Posterior cingulate gyrus (tissue), 11 donors: ENCODE measurements at places on chromosomes 3 and 15.

- no peak for DNase-seq
Observed at GRCh38 chr3:69320871-69321271, 65.0 kb downstream of the FRMD4B start.

DNA sequence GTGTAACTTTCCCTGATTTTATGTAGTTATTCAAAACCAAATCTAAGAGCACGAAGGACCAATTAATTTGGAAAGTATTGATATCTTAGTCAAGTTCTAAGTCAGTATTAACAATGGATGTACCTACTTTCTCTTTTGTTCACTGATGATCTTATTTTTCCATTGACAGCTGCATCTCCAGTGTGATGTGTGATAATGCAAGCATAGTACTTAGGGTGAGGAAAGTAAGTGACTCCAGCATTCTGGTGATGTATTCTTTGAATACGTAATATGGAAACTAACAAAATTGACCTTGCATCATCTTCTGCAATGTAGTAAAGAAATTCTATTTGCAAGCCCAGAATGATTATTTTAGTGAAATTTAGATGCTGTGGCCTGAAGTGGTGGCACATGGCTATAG, 22.4 kb downstream of the FBXW12 start:
- no peak for DNase-seq

DNA sequence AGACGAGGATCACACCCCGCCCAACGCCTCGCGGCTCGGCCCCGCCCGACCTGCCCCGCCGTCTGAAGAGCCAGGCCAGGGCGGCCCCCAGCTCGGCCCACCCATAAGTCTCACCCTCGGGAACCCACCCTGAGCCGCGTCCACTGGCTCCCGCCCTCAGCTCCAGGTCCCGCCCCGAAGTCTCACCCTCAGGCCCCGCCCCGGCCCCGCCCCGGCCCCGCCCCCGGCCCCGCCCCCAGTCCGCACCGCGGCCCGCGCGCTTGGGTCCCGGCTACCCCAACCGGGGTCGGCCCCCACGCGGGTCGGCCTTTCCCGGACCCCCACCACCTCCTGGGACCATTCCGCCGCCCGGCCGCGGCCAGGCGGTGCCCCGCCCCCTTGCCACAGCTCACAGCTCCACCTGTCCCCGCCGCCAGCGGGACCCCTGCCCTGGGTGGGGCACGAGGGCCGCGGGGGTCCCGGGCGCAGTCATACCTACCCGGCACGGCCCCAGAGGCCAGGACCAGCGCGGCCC, 489 bp downstream of the CSPG5 start:
- peak; percentile 52 for DNase-seq

DNA sequence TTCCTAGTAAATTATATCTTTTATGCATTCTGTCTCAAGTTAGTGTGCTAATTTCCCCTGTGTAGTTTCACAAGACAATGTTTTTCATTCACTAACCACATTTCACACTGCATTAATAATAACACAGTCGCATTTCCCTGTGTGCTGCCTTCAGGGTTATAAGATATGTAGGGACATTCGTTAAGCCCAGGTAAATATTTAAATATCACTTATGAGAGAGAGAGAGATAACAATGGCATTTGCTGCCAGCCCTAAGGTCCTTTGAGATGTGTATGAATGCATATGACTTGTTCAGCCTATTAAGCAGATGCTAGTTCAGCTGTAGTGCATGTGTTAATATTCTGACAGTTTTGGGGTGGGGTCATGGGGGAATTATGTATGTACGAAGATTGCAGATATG, 876.7 kb downstream of the NAALADL2 start:
- no peak for DNase-seq

DNA sequence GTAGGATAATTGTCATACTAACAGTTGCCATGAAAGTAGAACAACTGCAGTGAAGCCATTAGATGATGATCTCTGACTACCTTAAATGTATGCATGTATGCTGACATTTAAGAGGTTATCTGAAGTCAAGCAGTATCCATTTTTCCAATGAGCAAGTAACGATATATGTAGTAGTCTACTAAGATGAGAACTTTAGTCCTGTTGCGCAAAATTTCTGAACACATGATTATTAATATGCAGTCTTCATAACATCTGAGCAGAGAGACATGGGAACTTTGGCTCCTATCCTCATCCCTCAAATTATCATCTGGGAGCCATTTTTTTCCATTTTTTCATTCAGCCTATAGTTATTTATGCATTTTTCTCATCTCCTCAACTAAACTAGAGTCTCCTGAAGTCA, 79.2 kb downstream of the MME start:
- no peak for DNase-seq

GRCh38 chr3:194166682-194167479, 30.9 kb downstream of the HES1 start:
- no peak for DNase-seq

DNA sequence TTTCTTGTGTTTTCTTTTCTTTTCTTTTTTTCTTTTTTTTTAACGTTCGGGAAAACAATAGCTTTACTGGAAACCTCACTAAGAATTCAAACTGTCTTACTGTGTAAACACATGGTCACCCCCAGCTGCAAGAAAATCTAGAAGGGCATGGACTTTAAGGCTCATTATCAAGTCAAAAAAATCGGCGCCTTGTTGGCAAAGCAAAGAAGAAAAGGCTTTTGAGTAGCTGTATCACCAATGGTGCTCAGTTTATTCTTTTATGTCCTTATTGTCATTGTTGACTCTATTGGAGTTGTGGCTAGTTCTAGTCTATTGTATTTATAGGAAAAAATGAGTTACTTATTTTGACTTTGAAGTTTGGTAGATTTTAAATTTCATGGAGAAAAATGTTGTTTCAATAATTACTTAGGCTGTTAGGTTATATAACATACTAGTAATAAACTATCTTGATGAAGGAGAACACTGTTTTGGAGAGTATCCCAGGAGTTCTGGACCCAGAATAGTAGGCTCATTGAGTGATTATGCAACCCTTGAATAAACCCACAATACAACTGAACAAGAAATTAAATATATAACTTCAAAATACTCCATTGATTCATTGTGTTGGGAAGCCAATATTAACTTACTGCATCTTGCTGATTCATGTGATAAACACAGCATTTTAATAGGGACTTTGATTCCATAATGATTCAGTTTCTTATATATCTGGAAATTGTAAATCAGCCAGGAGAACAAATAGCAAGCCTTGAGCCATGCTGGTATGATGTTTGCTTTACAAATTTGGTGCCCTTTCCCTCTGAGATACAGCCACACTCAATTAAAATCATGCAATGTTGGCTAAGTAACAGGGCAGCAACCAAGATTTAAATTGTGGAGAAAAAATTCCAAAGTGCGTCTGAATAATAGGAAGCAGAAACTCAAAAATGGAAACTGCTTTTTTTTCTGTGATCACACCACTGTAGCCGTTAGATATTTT, 27.8 kb upstream of the GOLIM4 start:
- no peak for DNase-seq

GRCh38 chr3:129106866-129107565, 14.6 kb downstream of the RAB43 start:
- no peak for DNase-seq

- DNase-seq: no peak
Observed at GRCh38 chr15:40048211-40048792, 9.3 kb upstream of the SRP14 start.

- no peak for DNase-seq
Observed at GRCh38 chr15:52716536-52716935, 37.3 kb upstream of the ATOSA start.
